ENCODE measurements at places on chromosomes 1 and 21.

DNA sequence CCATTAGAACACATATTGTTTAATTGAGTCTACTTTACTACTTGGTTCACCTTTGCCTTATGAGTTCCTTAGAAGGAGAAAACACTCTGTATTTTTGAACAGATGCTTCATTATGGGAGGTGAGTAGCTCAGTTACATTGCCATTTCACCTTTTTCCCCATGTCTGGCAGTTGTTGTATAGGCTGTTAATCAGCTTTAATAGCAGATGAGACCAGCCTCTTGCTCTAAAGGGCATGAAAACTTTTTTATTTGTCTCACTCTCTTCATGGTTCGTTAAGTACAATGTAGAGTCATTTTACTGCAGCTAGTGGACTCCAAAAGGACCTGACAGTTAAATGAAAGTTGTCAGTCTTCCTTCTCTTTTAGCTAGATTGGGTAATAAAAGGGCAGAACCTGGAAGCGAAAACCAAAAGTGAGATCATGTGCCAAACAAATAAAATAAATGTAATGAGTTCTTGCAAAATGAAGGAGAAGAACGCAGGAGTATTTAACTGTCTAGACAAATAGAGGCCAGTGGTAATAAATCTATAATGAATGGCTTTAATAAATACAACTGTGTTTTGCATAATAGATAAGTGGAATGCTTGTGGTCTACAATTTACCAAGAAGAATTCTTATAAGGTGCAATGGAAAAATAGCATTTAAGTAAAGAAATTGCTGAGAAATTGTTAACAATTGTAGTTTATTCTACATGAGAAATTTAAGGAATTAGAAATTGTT is 180.0 kb upstream of the NEGR1 start:
- no peak for DNase-seq

DNA sequence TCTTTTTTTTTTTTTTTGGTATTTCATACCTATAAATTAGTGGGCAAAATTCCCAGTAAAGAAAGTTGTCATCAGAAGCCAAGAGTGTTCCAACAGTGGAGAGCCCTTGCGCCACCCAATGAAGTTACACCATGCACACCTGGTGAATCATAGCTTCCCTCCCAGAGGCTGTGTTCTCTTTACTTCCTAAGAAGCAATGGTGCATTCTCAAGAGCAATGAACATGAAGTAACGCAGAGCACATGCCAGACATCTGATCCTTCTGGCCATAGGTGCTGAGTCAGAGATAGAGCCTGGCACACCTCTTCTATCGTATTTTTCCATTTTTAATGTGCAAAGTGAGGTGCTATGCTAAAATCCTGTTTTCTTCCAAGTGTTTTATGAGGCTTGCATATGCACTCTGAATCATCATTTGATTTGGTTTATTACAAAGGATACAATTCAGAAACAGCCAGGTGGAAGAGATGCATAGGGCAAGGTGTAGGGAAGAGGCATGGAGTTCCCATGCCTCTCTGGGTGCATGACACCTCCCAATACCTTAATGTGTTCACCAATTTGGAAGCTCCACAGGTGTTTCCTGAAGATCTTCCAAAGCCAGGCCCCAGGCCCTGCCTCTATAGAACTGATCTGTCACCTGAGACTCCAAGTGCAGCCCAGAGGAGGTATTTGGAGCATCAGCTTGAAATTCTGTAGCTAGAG is 408.0 kb downstream of the SIPA1L2 start:
- no peak for DNase-seq

GRCh38 chr1:186617926-186618325 is 62.3 kb downstream of the PTGS2 start:
- DNase-seq, result peak; percentile 84

- no peak for DNase-seq
Observed at GRCh38 chr1:162997499-162998285, 71.5 kb upstream of the RGS4 start.

DNA sequence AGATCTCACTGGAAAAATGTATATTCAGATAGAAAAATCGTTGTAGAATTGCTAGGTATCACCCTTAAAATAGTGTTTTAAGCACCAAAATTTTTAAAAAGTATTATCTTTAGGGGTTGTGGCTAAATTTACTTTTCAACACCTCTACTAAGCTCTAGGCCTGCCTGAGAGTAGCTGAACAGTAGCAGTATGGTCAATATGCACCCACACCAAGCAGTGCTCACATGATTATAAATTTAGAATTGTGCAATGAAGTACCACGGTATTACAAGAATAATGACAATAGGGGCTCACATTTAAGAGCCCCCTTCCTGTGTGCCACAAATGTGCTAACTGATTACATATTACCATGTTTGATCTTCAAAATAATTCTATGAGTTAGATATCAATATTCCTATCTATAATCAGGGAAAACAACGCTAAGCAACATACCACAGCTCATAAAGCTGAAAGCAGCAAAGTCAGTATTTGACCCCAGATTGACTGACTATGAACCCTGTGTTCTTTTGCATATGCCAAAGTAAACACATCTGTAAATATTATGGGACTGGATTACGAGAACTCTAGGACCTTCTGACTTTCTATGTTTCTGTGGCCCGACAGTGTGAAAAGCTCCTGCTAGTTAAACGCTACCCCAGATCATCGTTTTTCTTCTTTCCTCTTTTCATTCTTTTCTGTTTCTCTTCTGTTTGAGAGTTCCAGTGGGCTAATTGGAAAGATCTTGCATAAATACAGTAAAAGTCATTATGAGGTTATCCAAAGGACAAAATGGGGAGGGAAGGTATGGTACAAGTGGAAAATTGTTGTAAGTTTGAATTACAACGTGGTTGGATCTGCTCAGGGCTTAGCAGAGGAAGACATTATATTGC is 201.1 kb upstream of the C1orf87 start:
- no peak for DNase-seq

DNA sequence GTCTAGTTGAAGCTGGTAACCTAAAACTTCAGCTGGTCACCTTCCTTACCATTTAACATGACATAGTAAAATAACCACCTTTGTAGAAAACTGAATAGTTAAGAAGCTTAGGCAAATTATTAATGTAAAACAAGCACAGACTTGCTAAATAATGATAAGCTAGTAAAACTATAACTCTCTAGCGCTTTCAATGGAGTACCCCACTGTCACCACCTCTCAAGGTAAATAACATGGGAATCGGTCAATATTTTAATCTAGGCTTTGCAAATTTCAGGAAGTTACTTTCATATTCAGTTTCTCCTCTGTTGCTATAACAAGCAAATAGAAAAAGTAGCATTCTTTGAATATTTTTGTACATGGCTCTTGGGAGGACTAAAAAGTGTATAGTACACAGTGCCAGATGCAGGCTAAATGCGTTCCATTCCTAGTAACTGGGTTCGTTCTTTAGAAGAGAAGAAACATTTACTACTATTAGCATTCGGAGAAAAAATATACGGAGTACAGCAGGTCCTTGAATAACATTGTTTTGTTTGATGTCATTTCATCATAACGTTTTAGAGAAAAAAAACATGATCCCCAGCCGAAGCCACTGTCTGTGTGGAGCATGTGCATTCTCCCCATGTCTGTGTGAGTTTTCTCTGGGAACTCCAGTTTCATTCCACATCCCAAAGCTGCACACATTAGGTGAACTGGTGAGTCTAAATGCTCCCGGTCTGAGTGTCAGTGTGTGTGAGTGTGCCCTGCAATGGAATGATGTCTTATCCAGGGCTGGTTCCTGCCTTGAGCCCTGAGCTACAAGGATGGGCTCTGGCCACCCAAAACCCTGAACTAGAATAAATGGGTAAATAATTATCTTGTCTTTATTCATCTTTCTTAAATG is 52.5 kb downstream of the EPRS1 start:
- no peak for DNase-seq

- no peak for DNase-seq
Observed at GRCh38 chr1:31509124-31510072, 66.9 kb upstream of the TINAGL1 start.

GRCh38 chr1:6584126-6585080 is 4.6 kb downstream of the ZBTB48 start:
- DNase-seq, result no peak

GRCh38 chr1:205575294-205575885 is 56.4 kb downstream of the ELK4 start:
- DNase-seq, result no peak

GRCh38 chr21:21464684-21465083 is 466.5 kb downstream of the NCAM2 start:
- DNase-seq, result no peak

GRCh38 chr1:27658951-27659496 is 13.0 kb downstream of the IFI6 start:
- no peak for DNase-seq

- no peak for DNase-seq
Observed at GRCh38 chr1:222241410-222241809, 306.5 kb downstream of the HHIPL2 start.
